NCI-H345 (cell line): ENCODE measurements at places on chromosomes 11 and 22.
A peak's percentile ranks its signal among the peaks of the same experiment; 100 is the strongest.

DNA sequence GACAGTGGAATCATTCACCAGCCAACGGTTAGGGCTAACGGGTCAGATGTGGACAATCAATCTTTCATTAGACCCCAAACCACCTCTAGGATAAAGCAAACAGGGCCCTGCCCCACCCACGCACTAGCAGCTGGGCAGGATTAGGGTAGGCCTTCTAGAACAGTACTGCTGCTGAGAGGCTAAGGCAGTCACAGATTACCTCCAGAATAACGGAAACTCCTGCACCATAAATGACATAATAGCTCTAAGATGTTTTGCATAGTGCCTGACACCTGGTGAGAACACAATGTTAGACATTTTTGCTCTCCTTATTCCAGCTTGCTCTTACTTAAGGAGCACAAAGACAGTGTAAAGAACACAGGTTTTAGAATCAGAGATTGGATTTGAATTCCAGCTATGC is 1.8 kb downstream of the SYTL2 start:
- DNase-seq, result no peak

DNA sequence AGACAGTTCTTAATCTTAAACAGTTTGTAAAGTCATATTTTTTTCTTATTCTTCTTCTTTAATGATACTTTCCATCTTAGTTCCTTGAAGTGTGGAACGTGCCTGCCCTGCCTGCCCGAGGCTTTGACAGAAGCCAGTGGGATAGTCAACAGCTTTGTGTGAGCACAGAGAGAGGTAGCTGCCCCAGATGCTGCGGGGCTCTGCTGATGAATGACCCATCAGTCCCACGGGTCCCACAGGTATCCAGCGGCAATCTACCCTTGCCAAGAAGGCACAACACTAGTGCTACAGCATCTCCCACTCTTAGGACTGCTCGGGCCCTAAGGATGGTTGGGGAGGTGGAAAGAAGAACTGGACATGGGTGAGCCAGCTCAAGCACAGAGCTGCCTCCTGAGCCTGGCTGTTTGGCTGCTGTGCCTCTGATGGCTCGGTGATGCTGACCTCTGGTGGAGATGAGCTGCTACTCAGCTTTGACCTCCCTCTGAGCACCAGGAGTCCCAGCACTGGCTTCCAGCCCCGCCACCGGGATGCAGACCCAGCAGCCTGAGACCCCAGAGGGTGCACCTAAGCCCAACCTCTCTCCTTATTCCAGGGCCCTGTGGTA is 11.8 kb upstream of the APLNR start:
- DNase-seq, result peak; percentile 41

DNA sequence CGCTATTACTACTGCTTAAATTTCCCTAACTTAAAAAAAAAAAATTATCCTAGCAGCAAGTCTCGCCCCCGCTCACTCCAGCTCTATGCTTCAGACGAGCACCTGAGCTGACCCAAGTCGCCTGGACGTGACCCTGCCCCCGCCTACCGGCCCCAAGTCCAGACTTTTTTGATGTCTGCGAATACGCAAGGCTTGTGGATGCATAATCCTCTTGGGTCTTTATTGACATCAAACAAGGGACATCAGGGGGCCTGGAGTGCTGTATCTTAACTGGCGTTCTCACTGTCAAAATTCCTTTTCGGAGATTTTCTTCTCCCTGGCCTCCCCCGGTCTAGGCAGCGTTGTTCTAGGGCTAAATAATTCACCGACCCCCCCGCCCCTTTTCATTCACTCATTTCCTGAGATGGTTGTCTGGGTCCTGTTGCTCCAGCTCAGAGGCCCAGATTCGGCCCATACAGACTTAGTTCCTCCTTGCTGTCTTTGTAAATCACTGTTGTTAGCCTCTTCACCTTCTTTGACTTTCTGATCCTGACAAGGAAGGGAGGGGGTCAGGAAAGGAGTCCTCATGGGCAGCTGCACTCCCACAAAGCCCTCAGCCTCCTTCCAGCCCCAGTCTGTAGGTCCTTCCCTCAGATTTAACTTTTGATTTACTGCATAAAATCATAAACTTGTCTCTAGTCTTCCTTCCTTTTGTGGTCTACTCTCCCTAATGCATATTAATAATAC is 601 bp upstream of the LRP4 start:
- no peak for DNase-seq

GRCh38 chr11:126405906-126406305 is 50.4 kb downstream of the ST3GAL4 start:
- DNase-seq, result no peak

DNA sequence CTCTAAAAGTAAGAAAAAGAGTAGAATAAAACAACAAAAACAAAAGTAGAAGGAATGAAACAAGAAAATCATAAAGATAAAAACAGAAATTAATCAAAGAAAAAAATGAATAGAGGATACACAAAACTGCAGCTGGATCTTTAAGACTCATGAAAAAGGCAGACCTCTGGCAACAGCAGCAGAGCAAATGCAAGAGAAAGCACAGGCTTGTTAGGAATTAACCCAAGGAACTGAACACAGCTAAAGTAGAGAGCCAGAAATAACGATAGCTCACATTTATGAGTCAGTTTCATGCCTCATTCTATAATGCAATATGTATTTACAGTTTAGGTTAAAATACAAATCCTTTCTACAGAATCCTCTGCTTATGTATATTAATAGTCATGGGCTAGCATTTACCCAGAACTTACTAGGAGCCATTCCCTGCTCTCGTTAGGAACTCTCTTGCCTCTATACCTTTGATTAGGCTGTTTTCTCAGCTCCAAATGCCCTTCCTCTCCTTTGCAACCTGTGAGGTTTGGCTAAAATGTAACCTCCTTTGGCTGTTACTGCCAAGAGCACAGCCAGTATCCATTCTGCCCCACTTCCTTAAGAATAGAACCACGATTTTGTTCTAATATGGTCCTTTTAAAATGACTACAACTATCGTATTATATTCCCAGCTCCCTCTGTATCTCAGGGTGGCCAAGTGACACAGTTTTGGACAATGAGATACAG is 38.3 kb upstream of the NFAM1 start:
- DNase-seq, result no peak

DNA sequence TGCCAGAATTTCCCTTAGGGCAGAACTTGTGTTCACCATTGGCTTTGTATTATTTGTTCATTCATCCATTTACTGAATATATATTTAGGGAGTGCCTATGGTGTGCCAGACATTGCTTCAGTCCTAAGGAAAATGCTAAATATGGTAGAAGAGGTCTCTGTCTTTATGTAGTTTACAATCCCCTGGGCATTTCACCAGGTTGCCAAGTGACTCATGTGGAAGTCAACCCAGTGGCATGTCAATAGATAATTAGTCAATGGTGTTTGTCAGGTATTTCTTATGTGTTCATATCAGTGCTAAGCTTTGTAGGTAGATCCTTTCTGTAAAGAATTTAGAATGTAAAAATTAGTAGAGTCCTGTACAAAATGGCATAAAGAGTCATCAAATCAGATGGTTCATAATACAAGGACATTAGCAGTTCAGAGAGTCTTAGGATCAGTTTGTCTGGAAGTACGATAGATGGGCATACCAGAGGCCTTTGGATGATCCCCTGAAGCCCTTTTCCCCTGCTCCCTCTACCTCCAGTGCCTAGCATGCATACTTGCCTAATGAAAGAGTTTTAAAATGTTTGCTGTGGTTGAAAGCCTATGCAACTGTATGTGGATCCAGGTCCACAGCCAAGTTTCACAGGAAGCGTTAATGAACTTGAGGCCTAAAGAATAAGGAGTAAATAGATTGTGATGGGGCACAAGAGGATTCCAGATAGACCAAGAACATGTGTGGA is 58.5 kb upstream of the SESN3 start:
- DNase-seq, result no peak

DNA sequence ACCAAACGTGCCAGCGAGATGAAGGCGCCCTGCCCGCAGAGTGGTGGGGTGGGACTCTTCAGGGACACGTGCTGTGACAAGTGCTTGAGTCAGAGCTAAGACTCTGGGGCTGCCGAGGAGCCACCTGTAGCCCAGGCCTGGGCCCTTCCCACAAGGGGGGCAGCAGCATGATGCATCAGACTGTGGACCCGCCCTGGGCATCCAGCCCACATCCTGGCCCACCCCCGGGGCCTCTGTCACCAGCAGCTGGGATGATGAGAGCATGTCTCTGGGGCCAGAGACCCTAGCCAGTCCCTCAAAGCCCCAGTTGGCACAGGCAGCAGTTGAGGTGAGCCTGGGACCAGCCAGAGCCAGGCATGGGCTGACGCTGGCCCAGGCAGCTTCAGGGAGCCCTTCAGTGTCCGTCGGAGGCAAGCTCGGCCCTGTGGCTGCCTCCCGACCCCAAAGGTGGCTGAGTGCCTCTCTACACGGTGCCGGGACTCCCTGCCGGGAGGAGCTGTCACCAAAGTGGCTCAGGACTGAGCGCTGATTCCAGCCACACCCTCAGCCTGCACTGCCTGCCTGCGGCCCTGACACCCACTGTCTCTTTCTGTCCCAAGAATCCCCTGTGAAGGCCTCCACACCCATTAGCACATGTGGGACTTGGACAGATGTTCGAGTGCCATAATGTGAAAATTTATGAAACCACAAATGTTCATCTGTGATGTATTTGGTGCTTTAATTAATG is 41.3 kb downstream of the CDKN1C start:
- DNase-seq, result no peak

DNA sequence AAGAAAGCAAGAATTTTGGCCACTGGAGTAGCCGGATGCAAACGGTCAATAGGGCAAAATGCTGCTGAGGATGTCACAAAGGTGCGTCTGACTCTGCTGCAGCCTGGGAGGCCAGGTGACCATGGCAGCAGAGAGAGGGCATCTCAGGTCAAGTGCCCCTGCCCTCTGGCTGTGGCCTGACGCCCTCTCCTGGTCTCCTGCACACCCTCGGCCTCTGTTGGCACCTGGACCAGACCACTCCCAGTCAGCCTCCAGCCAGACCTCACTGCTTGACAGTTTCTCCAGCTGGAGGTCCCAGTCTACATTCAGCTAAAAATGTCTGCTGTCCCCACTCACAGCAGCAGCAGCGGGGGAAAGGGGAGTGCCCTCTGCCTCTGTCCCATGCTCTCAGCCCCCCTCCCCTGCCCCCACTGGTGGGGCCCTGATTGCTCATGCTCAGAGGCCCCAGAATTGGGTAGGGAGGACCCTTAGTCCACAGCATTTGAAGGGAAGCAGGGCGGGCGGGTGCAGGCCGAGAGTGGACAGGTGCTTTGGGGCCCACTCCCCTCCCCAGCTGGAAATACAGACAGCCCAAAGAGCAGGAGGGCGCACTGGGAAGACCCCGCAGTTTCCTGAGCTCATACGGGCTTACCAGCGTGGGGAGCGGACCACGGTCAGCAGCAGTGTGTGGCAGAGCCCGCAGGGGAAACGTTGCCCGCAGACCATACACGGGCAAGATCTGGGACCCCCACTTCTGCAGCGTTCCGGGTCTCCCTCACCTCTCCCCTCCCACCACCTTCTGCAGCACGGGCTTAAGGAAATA is 1.6 kb upstream of the BRSK2 start:
- no peak for DNase-seq

GRCh38 chr11:83542861-83543260 is 256.7 kb upstream of the CCDC90B start:
- DNase-seq, result no peak

GRCh38 chr11:117145393-117145761 is 1.3 kb downstream of the PAFAH1B2 start:
- no peak for DNase-seq

DNA sequence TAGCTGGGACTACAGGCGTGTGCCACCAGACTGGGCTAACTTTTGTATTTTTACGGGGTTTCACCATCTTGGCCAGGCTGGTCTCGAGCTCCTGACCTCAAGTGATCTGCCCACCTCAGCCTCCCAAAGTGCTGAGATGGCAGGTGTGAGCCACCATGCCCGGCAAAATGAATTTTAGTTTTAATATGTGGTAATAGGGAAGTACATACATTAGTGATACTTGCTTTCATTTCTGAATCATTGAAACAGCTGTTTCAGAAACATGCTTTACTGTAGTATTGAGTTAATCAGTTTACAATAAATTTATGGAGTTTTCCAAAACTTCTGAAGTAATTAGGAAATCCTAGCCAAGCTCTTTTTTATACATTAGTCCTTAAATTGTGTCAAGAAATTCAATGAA is 15.6 kb downstream of the PCF11 start:
- DNase-seq, result no peak

- DNase-seq, result no peak
These were observed 57.0 kb downstream of the MYH9 start for GRCh38 chr22:36330655-36331305.

DNA sequence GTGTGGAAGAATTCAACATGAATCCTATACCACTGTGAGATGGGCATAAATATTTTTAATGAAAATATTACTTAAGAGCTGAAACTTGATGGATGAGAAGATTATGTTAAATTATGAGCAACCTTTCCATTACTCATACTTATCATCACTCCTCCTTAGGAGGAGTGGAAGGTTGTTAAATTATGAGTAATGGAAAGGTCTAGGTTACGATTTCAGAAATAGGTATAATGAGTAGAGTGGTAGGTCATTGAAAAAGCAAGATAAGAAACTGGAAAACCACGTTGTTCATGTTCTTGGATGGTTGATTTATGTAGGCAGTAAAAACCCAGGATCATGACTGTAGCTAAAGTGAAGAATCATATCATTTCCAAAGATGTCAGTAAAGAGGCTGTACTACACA is 973.2 kb upstream of the RAG2 start:
- DNase-seq, result no peak

DNA sequence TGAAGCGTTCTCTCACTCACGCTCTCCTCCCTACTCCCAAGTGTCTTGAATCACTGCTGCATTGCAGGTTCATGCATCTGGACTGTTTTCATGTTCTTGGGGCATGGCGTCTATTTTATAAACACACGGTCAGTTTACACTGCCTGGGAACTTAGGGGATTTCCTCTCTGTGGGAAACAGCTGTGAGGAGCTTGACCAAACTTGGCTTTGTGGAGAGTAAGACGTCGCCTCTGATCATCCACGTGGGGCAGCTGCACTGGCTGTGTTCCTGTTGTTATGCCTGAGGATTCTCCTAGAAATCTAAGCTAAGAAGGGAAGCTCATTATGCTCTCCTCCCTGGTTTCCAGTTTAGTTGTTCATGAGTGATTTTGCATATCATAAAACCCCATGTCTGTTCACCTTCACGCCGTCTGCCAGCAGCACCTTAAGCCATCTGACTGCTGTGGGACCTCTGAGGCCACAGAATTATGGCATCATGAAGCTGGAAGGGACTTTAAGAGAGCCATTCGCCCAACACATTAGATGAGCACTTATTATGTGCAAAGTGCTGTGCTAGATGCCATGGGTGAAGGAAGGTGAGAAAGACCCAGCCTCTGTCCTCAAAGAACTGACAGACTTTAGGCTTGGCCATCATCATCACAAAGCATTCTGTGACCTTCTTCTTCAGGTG is 38.8 kb upstream of the POU2AF1 start:
- no peak for DNase-seq

DNA sequence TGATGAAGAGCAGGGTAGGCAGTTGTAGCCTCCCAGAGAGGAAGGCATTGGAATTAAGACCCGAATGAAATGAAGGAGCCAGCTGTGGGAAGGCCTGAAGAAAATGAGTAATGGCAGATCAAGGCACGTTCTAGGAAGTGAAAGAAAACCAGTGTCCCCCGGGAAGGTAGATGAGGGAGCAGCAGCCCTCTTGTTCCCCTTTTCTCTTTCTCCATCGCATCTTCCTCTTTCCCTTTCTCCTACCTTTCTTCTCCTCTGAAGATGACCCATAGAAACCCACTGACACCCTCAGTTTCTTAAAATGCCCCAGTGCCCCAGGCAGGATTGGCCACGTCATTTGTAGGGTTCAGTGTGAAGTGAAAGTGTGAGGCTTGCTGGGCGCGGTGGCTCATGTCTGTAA is 172.6 kb upstream of the SEZ6L start:
- DNase-seq, result no peak
